Erythroblast (primary cell): ENCODE measurements at places on chromosomes 11 and 22.

DNA sequence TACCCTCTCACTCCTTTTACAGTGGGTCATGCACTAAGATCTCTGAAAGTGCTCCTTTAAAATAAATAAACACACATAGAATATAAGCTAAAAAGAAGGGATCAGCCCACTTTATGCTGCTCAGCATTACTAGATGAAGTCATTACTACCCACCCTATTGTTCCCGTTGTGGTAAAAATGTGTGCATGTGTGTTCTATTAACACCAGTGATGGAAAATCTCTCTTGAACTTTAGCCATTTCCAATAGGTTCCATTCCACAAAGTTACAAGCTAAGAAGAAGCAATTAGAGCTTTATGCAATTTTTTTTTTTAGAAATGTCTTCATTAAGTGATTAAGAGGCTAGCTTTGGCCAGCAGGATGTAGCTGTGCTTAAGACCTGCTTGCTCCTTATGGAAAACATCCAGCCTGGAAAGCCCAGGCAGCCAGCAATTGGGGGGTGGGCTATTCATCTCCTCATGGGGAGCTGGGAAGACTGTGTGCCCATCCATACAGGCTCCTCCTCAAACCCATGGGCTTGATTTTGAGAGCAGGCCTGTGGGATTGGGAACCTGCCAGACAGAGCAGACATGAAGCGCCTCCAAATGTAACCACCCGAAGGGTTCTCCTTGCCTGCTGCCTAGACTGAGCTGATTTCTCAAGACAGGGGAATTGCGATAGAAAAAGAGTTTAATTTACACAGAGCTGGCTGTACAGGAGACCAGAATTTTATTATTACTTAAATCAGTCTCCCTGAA lies 92.9 kb upstream of the PARVA start:
- DNase-seq: no peak

- no peak for DNase-seq
Measured at GRCh38 chr22:23696326-23696851, 5.6 kb downstream of the RGL4 start.

DNA sequence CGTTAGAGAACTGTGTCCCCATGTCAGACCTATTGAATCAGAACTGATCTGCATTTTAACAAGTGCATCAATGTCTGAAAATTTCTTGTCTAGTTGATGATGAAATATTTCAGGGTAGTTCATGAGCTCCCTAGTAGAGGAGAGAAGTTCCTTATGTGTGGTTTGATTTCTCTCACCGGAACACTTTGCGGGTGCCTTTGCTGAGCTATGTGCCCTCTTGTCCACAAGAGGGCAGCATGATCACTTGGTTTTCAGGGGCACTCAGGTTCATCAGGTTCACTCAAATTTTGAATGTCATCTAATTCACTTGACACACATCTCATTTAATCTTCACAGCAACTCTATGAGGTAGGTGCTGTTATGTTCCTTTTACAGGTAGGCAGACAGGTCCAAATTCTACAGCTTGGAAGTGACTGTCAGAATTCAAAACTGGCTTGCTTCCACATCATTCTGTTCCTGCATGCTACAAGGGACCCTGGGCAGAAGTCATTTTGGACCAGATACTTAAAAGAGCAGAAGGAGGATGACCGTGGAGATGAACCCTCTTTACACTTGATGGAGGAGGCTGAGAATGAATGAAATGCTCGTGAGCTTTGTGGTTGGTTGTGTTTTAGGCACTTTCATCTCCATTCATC lies 55.6 kb downstream of the P4HA3 start:
- DNase-seq: peak; percentile 70

- DNase-seq: no peak
Measured at GRCh38 chr11:96647621-96648020, 257.8 kb downstream of the JRKL start.

GRCh38 chr11:34148504-34149165 lies 43.2 kb downstream of the NAT10 start:
- DNase-seq: no peak

DNA sequence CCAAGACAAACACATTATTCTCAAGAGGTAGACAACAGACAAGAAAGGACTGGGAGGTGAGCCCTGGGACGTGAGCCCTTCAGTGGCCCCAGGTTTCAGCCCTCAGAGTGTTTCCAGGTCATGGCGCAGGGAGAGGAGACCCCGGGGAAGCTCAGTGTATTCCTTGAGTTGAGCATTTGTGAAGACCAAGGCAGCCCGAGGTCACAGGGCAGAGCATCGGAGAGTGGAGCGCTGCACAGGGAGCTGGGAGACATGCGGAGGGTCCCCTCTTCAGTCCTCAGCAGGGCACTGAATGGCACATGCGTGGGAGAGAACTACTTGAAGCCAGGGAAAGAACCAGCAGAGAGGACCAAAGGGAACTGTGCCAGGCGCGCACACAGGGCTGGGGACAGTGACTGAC lies 11.7 kb downstream of the KRTAP5-6 start:
- no peak for DNase-seq

- DNase-seq: no peak
Measured at GRCh38 chr11:20310137-20310536, 53.4 kb upstream of the HTATIP2 start.

DNA sequence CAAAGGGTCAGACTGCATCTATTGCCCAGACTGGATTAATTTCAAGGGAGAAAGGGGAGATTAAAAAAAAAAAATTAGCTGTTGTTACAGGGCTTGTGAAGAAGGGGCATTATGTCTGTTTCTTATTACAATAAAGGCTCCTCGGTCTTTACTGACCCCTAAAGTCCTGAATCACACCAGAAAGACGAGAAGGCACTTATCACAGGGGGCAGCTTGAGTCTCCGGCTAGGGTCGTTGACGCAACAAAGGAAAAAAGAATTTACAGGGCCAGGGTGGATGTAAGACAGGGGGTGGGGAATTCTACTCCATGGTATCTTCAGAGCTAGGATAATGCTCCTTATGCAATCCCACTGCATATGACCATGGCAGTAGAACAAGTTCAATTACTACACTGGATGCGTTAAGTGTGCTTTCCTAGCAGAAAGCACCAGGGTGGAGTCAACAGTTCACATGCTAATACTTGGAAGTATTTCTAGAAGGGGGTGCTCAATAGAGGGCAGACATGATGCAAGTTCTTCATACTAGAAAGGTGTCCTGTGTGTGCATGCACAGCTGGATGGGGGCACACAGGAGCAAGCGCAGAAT lies 16.5 kb downstream of the DDX17 start:
- no peak for DNase-seq

DNA sequence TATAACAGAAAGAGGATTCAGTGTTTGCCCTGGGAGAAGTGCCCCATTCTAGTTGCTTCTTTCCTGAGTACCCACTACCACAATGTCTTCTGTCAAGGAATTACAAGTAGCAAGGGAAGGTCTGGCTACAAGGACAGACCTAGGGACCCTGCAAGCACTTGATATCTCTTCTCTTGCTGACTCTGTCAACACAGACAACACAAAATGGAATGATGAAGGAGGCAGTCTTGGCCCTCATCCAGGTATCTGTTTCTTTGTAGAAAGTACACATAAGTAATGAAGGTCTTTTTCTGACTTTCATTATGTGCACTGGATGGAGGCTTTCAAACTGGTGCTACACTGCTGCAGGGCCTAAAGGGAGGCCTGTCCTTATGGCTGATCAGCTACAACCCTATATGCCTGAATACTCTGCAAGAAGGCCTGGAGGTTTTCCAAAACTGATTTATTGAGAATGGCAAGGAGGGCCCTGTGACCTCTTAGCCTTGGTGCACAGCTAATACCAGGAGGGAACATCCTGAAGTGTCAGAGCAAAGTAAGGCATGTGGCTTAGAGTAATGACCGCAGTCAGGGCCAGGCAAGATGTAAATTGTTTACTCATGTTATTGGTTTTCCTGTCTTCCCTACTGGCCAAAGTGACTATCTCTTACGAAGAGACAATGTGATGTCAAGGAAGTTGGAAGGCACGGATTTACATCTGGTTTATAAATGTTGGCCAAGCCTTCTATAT lies 31.2 kb downstream of the GAB2 start:
- no peak for DNase-seq

DNA sequence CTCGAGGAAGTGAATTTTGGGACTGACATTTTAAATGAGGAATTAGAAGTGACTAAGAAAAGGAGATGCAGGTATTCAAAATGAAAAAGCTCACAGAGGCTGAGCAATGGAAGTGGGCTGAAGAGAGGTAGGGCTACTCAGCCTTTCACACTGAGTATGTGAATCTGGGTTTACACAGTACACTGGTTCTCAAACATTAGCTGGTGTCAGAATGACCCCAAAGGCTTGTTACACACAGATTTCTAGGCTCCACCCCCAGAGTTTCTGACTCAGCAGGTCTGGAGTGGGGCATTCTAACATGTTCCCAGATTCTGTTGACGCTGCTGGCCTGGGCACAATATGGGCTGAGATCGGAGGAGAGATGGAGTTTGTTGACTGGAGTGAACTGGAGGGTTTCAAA lies 32.8 kb downstream of the CADM1 start:
- no peak for DNase-seq

GRCh38 chr22:16866167-16866566 lies 41.0 kb upstream of the XKR3 start:
- no peak for DNase-seq

DNA sequence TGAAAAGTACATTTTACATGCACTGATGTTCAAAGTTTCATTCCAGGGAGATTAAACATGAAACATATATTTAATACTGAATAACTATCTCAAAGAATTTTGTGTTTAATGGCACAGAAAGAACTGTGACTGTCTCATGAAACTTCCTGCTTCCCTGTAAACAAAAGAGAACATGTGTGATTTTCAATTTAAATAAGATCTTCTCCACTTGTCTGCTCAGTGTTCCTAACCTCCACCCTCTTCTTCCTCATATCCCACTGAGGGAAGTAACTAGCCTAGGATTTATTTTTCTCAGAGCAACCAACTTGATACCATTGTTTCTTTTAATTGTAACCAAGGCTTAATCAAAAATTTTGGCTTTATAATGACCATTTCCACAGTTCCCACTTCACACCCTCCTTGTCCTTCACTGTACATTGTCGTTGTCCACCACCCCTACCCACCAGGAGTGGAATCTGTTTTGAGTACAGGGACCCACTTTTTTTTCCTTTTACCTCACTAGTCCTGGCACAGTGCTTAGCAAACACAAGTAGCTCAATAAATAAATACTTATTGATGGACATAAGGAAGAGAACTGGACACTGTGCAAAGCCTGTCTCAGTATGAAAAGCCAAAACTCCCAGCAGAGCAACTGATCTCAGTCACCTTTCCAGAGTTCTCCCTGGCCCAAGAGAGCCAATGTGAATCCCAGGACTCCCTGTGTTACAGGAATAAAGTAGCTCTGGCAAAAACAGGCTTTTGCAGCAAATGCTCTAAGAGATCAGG lies 4.2 kb downstream of the CPSF7 start:
- DNase-seq: no peak

DNA sequence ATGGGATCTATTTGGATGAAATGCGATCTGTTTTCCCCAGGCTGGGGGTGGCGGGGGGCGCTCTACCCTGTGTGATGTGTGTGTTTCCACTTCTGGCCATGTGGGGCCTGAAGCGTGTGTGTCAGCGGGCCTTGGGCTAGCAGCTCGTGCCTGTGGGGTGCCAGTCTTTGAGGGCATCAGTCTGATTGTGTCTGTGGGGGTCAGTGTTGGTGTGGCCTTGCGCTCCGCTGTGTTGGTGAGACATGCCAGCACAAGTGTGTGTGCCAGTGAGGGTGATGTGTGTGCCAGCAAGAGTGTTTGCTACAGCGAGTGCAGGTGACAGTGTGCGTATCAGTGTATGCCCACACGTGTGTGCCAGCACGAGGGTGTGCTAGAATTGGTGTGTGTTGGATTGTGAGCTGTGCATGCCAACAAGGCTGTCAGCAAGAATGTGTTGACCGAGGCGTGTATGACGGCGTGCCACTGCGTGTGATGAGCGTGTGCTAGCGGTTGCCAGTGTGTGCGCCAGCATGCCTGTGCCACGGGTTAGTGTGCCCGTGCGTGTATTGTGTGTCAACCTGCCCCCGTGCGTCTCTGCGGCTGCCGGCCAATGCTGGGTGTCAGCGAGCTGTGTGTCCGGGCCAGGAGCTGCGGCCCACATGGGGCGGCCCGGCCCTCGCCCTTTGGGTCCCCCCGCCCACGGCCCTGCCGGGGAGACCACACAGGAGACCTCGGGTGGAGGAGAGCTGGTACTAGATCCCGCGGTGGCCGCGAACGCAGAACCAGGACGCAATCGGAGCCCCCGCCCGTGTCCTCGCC lies 519 bp downstream of the ARRB1 start:
- peak; percentile 57 for DNase-seq

DNA sequence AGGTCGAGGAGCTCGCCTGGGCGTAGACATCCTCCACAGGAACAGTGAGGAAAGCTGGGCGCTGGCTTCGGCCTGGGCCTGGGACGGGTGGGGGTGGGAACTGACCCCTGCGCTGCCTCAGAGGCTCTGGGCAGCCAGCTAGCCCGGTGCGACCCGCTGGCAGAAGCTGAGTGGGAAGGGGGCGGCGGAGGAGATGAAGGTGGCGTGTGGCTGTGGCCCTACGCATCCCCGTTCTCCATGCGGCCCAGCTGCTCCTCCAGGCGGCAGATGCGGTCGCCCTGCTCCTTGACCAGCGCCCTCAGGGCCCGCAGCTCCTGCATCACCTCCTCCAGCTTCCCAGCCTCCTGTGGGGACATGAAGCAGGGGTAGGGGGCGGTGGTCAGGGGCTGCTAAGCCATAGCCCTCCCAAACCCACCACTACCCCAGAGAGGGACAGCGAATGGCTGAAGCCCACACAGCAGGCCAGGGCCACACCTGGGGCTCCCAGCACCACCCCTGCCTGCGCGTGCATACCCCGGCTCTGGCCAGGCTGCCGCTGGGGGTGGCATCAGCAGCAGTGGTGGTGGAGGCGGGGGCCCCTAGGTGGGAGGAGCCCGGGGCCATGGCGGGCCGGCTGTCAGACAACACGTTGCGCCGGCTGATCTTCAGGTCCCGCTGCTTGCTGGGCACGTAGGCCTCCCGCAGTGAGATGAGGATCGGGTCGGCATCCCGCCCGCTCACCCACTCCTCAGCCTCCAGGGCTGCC lies 848 bp upstream of the PTPRCAP start:
- no peak for DNase-seq

DNA sequence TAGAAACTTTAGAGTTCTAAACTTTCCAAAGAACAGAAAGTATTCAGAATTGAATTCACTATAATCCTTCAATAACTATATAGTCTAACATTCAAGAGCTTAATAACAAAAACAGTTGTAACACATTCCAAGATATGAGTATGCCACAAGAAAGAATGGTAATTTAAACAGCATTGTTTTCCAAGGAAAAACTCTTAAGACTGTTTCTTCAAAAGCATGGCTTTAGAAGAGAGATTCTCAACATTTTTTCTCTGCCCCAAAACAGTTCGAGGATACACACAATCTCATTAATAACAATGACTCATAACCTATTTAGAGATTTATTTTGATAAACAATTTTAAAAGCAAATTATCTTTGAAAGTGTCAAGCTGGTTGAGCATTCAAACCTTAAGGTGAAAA lies 16.7 kb upstream of the ARHGAP32 start:
- DNase-seq: no peak

- DNase-seq: no peak
Measured at GRCh38 chr11:112748713-112749543, 212.3 kb upstream of the NCAM1 start.

DNA sequence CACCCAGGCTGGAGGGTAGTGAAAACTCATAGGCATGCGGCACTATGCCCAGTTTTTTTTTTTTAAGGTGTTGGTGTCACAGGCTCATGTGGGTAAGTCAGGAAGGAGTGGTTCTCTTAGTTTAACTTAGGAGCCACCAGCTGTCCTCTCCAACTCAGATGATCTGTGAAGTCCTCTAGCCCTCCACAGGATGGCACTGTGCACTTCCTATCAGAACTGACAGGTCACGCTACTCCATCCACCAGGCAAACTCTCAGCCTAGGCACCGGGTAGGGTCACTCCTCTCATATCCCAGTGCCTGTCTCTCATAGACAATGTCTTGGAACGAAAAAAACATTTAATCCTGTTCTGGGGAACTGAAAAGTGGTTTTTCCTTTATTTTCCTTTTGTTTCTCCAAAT lies 16.5 kb downstream of the NAP1L4 start:
- peak; percentile 61 for DNase-seq
